ENCODE measurements at places on chromosomes 7 and 10. TPM values are rescaled to one million over a fixed set of nuclear protein-coding genes. Genes with fewer than 3 reads are reported as not detected.
A peak's percentile ranks its signal among the peaks of the same experiment; 100 is the strongest.

GRCh38 chr7:99997545-99998137, 17.8 kb upstream of the ZKSCAN1 start:
- DNase-seq, result no peak

- DNase-seq, result no peak
Observed at GRCh38 chr7:29488203-29488970, 75.2 kb upstream of the PRR15 start.

DNA sequence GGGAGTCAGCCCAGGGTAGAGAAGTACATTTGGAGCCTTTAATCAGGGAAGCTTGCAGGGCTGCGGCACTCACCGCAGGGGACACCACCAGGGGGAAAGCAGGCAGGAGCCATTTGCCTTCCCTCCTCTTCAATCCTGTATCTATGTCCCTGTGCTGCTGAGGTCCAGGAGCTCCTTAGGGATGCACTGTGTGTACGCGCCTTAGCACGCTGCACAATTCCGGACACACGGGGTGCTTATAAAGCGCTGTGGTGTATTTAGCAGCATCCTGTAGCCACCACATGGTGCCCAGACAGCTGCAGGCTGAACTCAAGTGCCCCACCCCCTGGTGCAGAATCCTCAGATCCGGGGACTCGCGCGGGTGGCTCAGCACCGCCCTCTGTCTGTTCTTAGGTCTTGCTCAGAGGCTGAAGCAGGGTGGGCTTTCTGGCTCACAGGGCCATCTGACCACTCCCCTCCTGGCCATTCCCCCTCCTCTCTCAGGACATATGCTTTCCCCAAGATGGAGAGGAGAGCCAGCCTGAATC, 421.4 kb downstream of the SDK1 start:
- DNase-seq, result peak; percentile 10

DNA sequence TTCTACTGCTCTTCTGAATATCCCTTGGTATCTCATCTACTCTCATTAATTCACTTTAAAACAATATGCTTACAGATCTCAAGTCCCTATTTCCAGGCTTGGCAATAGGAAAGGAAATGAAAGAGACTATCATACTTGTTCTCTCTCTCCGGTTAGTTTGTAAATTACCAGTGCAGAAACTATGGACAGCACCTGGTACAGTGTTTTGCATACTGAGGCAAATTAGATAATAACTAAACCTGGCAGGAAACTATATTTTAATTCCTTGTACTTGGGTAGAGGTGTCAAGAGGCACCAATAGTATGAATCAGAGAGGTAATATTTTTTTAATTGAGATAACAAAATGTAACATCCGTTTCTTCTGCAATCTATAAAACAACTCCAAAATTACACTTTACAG, 97.7 kb upstream of the TMEM196 start:
- DNase-seq, result no peak

DNA sequence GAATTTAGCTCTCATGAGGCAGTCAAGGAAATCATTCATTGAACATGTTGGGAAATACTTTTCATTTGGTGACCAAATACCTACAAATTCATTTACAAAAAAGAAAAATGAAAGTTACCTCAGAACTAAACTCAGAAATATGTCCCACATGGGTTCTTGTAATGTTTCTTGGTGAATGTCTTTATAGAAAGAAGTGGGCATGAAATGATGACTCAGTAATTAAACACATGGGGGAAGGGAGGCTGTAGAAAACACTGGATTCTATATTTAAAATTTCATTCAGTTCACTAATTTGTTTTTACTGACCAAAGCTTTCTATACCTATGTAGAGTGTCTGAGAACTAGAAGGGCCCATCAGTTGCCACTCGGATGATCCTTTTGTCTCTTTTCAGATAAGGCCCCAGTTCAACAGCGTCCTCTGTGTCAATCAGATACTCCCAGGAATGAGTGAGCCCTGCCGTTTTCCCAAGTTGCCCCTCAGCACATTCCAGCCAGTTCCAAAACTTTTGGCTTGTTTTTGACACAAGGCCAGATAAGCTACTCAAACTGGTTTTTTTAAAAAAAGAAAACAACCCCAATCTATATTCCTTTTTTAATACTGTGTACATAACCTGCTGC, 49.3 kb upstream of the AGBL3 start:
- DNase-seq, result no peak

GRCh38 chr7:302054-302992, 12.4 kb downstream of the FOXL3 start:
- DNase-seq, result no peak

GRCh38 chr10:133391249-133391635, 2.7 kb upstream of the MTG1 start:
- DNase-seq, result no peak

Gene NUPR2
- not detected for total RNA-seq

Gene DPP6
- total RNA-seq, result not detected

Gene SLC13A4
- total RNA-seq, result not detected
